Islet precursor cell (in vitro differentiated cells): ENCODE measurements at places on chromosomes 3 and 15.

DNA sequence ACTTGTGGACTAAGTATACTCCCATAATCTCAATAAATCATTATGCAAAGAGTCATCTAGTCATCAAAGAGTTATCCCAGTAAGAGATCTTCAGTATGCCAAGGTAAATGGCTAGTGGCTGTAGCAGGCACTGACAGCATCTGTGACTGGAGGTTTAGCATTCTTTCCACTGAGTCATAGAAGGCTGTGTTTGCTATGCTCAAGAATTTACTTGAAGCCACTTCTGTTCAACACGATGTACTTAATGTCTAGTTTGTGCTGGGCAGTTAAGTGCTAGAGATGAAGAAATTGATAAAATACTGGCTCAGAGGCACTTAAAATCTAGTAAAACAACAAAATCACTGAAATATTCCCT, 13.0 kb downstream of the ZBED2 start:
- DNase-seq: peak; percentile 89

- DNase-seq: no peak
Measured at GRCh38 chr3:128485282-128486204, 7.5 kb downstream of the GATA2 start.

- peak; percentile 61 for DNase-seq
Measured at GRCh38 chr15:91889111-91889815, 35.8 kb downstream of the SLCO3A1 start.

GRCh38 chr15:101159936-101160815, 91.7 kb downstream of the CHSY1 start:
- no peak for DNase-seq

GRCh38 chr15:42059661-42060476, 34.5 kb downstream of the PLA2G4D start:
- DNase-seq: peak; percentile 63

GRCh38 chr15:75753145-75753544, 40.5 kb upstream of the CSPG4 start:
- DNase-seq: no peak

- no peak for DNase-seq
Measured at GRCh38 chr3:115022199-115022598, 124.9 kb downstream of the ZBTB20 start.

DNA sequence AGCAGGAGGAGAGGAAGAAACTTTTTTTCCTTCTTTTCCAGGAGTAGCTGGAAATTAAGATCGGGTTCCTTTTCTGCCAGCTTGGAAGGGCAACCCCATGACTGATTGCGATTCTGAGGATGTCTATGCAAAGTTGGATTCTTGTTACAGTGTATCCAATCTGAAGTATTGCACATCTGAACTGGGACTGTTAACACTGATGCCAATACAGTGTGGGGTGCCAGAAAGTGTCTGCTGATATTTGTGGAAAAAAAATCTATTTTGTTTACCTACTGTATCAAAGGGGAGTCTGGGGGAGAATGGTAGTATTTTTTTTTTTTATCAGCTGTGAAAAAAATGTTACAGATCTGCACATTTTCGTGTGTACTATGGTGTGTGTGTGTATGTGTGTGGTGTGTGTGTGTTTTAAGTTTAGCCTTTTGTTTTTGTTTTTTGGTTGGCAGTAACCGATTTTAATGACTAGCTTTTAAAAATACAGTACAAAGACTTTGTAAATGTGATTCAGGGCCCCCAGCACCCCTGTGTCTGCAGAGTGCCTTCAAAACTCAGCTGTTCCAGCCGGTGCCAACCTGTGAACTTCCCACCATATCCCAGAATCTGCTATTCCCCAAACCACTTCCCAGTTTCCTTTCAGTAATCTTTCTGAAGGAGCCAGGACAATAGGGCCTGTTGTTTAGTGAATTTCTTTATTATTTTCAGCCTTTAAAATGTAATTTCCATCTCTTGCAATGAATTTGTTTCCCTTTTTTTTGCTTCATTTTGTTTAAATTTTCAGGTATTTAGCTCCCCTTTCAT, 1.9 kb downstream of the RAP2B start:
- DNase-seq: no peak

DNA sequence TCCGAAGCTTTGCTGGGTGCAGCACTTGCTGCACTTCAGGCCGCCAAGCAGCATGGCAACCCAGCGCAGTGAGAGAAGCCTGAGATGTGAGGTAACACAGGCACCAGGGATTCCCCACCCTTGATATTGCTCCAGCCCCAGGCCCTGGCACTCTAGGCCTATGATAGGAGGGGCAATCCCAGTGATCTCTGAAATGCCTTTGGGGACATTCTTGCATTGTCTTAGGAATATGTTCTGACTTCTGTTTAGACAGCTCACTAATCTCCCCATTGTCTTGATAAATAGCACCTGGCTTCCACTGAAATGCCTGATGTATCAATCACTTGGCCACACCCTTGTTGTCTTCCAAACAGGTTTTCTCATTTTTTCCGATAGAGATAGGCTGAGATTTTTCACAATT, 102.8 kb downstream of the SOX14 start:
- no peak for DNase-seq

- no peak for DNase-seq
Measured at GRCh38 chr15:68566377-68566954, 12.3 kb upstream of the CORO2B start.

DNA sequence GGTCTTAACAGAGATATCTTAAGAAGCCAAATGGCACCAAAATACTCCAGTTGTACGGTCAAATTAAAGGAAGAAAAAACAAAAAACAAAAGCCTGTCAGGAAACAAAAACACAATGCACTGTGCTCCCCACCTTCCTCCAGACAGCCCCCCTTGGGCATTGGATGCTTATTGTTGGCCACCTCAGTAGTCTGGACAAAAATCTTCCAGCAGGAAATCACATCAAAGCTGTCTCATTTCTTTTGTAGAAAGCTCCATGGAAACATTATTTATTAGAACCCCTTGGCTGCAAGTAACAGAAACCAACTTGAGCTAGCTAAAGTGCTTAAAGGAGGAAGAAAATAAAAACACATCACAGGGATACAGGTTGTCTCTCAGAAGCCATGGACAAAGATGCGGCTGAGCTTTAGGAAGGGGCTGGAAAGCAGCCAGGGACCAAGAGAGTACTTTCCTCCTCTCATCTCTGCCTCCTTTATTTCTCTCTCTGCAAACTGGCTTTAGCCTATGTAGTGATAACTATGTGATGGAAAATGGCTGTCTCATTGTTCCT, 651.5 kb upstream of the ADAMTS9 start:
- no peak for DNase-seq

GRCh38 chr3:193768070-193768394, 175.0 kb downstream of the OPA1 start:
- DNase-seq: no peak

DNA sequence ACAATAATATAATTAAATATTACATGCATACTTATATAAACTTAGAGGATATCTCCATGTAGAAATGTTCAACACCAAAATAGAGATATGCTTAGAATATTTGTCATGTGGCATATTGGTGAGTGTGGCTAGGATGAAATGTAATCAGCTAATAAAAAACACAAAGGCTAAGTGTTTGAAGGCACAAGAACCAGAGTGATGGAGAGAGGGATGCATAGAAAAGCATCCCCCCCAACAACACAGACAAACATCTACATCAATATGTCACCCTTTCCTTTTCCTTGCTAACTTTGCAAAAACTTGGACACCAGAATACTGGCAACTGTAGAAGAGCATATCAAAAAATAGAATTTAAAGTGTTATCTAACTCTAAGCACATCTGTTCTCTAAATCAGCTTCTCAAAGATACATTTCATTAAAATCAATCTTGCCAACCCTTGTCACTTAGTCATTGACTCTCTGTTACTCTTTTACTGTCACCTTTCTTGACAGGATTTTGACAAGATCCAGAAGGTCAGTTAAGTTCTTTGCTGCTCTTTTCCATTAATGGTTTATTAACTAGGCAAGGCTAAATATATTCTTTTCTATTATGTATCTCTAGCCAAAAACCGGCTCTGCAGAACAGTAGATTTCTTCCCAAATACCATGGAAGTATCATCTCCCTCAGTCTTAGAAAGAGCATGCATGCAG, 695.9 kb downstream of the OTOL1 start:
- DNase-seq: no peak

DNA sequence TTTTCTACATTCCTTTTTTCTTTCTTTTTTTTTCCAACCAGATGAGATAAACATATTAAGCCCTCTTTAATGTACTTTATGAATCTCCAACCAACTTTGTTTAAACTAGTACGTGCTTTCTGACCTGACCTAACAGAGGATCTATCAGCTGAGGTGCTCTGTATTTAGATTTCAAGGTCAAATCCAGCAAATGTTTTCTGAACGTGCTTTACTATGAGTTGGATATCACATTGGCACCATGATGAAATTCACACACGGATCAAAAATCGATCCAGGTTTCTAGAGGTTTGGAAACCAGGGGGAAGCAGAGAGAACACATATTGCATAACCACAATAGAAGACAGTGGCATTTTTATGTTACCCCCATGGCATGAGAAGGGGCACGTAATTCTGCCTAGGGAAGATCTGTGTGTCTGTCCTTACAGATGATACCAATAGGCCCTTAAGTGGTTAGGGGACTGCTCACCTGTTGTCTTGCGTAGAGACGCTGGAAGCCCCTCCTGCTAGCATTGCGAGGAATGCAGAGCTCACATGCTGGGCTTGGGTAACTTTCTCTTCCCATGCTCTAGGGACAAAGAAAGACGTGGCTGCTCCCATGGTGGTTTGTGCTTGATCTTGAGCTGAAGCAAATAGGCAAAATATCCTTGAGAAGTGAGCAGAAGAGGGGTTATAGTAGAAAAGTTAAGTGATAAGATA, 59.3 kb upstream of the ABHD10 start:
- no peak for DNase-seq

- peak; percentile 78 for DNase-seq
Measured at GRCh38 chr3:184616436-184616835, 54.9 kb downstream of the EPHB3 start.

GRCh38 chr3:196406811-196407470, 25.3 kb downstream of the UBXN7 start:
- DNase-seq: no peak

- no peak for DNase-seq
Measured at GRCh38 chr3:48930590-48930989, 11.9 kb downstream of the ARIH2 start.

DNA sequence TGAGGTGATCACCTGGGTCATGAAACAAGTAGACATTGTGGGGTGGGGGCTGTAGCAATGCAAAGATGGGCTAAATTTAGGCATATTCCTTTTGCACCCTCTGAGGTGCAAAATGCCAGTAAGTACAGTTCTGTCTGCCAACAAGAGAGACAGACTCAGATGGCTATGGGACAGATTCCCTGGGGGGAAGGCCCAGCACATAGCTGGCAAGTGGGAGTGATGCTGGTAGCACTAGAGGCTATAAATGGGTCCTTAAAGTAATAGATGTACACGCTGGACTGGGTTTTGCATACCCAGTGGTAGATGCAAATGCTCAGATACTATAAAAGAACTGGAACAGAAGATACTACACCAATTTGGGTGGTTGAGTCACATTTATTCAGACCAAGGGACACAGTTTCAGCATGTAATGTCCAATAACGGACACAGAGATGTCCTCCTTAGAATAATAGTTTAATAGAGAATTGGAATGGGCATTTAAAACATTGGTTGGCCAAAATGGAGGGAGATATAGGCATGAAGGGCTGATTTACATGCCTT, 67.4 kb upstream of the RNU6-1 start:
- no peak for DNase-seq

DNA sequence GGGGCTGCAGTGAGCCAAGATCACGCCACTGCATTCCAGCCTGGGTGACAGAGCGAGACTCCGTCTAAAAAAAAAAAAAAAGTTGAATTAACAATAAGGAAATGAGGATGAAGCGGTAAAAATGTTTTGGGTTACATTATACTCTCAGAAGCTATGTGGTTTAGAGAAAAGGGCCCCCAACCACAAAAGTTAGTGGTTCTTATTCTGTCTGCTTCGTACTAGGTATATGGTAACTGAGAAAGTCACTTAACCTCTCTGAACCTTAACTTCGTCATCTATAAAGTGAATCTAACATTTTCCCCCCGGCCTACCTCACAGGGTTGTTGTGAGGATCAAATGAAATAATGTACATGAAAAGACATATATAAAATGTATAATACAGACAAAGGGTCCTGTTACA, 38.4 kb upstream of the EHHADH start:
- DNase-seq: no peak

GRCh38 chr3:189720736-189721417, 89.7 kb downstream of the TP63 start:
- peak; percentile 92 for DNase-seq

DNA sequence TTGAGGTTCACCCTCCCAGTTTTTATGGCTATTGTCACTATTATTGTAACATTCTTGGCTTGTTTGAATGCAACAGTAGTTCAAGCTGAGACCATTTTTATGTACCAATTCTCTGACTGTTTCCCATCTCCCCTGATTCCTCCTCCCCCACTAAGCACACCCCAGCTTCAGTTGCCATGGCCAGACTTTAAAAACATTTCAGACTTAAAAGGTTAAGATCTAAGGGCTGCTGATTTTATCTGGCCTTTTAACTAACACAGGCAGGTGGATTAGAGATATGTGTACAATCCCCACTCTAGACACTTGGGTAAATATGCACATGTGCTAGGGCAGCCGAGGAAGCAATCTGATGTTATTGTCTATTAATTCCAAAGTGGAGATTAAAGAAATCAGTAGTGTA, 386.3 kb upstream of the NR2F2 start:
- DNase-seq: no peak

DNA sequence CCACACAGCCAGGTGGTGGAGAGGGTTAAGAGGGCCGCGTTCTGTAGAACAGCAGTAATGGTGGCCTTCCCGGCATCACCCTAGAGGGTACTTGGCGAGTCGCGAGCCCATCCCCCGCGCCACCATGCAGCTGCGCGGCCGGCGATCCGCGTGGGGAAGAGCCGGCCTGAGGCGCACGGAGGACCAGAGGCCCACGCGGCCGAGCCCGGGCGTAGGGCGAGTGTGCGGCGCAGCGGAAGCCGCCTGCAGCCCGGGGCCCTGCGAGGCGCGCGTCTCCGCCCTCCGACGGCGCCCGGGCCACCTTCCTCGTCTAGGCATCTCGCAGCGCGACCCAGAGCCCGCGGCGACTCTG, 423 bp downstream of the TKT start:
- DNase-seq: no peak

DNA sequence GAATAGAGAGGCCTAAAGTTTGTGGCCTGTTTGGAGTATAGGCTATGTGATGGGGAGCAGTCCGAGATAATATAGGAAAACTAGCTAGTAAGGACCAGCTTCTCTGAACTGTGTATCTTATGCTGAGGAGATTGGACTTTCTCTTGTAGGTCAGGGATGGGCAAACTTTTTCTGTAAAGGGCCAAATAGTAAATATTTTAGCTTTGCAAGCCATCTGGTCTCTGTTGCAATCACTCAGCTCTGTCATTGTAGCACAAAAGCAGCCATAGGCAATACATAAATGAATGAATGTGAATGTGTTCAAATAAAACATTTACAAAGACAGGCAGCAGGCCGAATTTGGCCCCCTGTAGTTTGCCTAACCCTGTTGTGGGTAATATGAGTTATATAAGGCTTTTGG, 24.5 kb downstream of the TMOD3 start:
- no peak for DNase-seq

DNA sequence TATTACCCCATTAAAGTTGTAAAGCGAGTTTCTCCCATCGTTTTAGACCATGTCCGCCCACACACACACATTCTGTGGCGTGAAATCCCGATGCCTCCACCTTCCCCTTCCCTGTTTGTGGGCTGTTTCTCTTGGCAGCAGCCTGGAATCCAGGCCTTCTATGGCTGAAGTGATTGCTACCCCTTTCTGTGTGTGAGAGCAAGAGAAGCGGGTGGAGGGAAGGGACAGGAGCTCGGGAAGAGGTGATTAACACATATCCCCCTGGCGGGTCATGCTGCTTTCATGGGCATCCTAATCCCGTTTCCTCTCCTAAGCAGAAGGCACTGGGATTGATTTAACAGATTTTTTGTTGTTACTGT, 283.8 kb upstream of the RGMA start:
- no peak for DNase-seq
